ENCODE measurements at places on chromosomes 2 and 18.

DNA sequence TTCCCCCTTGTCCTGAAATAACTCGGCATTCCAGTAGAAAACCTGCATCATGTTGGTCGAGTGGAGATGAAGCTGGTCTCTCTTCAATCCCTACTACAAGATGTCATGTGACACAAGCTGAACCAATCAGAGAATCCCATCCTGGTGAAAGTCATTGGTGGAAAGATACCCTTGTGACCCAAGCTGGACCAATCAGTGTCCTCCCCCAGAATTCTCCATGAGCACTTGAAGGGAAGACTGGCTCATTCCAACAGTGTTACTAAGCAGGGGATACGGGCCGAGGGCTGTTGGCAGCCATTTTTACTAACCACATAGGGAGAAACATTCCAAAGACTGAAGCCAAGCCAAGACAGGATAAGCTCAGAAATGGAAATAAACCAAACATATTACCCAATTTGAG, 298.3 kb downstream of the ICOS start:
- no peak for DNase-seq

- no peak for DNase-seq
Measured at GRCh38 chr18:10139783-10140410, 226.1 kb downstream of the VAPA start.

DNA sequence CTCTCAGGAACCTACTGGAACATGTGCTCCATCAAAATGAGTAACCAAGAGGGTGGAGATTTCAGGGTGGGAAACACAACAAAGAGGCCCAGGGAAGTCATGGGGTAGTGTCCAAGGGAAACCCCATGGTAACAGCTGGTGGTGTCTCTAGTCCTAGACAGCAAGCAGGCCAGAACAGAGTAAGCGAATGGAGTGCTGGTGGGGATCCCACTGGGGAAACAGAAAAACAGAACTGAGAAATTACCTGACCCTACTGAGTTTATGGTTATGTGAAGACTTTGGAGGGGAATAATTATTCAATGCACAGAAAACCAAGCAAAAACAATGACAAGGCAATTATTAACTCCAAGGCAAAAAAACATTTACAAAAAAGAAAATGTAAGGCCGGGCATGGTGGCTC, 16.9 kb downstream of the ERCC3 start:
- no peak for DNase-seq

GRCh38 chr18:26488417-26489009, 59.8 kb downstream of the KCTD1 start:
- no peak for DNase-seq

GRCh38 chr2:36088716-36089328, 266.8 kb upstream of the CRIM1 start:
- no peak for DNase-seq

DNA sequence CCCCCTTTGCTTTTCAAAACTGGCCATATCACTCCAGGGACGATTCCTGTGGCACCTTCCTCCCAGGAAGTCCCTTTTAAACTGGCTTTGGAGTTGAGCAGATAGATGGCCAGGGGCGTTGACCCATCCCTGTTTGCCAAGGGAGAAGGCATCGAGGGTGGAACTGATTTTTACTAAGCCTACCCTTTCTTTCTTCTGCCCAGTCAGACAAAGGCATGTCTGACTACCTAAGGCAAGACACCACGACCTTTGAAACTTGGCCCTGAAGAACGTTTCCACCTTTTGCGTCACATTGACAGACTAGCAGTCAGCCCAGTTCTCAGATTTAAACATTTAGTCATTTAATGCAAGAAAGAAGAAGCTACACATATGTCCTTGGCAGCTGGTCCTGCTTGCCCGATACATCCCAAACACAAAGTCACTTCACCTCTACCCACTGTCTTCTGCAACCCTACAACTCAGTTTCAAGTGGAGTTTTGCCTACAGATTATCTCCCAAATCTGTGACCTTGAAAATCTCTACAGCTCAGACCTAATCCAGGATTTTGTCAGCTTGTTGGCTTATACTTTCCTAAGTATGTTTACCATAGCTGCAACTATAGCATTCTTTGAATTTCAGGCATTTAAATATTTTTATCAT, 102.2 kb upstream of the IL1R2 start:
- DNase-seq: no peak

DNA sequence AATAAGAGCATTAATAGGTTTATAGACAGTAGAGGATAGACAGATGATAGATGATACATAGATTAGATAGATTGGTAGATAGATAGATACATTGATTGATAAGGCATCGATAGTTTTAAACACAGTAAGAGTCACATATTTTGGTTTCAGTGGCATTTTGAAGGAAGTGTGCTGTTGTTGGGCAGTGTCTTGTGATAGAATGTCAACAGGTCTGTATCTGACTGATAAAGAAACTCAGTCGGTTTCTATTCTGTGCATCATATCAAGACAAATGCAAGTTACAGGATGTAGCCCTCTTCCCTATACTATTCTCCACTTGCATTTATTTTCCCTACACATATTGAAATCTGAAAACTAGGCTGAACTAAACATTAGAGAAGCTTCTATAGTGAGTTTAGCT, 1229.0 kb upstream of the ZEB2 start:
- DNase-seq: no peak

- peak; percentile 22 for DNase-seq
Measured at GRCh38 chr2:54088191-54088634, 27.2 kb upstream of the ACYP2 start.

DNA sequence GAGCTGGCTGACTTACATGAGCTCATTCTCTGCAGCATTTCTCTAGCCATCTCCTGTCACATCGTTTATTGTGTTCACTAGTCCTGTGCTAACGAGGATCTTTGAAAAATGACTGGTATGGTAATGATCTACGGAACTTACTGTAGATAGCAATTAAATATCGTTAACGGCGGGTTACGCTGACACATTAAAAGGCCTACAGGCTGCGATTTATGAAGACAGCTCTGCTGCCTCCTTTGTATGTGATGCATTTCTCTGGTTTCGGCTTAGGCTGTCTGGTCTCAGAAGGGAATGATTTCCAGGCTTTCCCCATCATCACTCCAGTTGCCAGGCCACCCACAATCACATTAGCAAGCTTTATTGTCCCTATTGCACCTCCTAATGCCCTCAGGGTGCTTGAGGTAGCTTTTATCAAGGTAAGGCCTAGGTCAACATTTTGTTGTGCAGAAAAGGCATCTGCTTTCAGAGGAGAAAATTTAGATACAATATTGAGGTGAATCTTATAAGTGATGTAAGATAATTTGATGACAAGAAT, 284.4 kb downstream of the SOX11 start:
- no peak for DNase-seq

DNA sequence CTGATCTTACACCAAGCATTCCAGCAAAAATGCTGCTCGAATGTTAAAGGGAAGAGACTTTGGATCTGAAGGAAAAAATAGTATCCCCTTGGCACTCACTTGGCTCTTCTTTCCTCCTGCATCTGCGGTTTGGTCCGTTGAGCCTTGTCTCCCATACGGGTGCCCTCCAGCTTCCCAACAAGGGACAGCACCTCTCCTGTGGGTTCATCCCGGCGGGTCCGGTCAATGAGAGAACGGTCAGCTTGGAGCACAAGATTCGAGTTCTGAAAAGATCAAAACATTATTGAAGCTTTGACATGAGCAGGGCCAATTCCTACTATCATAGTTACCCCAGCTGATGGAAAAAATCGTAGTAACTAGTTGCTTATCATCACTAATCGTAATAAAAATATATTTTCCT, 740 bp downstream of the SNRNP200 start:
- DNase-seq: no peak

DNA sequence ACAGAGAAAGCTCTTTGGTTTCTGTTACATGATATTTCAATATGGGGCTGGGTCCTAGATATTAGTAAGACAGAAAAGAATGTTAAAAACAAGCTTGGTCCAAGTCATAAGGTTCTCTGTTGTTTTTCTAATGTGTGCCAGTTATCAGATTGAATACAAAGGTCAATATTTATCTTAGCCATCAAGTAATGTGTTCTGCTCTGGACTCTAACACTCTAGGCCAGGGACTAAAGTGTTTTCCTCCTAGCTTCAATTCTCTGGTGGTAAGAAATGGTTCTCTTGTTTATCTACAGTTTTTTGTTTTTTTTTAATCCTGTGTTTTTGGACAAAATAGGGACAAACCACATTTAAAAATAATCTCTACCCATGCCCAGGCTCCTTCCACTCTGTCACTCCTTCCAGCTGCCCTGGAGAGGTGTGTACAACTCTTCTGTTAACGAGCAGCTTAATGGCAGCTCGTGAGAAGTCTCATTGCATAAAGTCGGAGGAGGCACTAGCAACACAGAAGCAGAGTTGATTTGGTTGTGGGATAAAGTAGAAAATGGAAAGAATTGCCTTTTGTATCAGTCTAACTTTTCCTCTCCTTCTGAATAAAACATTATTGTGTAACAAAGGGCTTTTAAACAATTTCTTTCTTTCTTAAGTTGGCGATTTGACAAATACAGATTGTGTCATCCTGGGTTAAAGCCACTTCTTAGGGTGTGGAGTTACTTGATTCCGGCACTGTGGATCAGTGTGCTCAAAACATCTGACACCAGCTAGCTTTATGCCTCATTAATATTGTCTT, 8.0 kb upstream of the SESTD1 start:
- no peak for DNase-seq

- DNase-seq: no peak
Measured at GRCh38 chr2:99602476-99602875, 112.7 kb upstream of the REV1 start.

- DNase-seq: no peak
Measured at GRCh38 chr18:78526275-78526674, 453.3 kb upstream of the SALL3 start.

DNA sequence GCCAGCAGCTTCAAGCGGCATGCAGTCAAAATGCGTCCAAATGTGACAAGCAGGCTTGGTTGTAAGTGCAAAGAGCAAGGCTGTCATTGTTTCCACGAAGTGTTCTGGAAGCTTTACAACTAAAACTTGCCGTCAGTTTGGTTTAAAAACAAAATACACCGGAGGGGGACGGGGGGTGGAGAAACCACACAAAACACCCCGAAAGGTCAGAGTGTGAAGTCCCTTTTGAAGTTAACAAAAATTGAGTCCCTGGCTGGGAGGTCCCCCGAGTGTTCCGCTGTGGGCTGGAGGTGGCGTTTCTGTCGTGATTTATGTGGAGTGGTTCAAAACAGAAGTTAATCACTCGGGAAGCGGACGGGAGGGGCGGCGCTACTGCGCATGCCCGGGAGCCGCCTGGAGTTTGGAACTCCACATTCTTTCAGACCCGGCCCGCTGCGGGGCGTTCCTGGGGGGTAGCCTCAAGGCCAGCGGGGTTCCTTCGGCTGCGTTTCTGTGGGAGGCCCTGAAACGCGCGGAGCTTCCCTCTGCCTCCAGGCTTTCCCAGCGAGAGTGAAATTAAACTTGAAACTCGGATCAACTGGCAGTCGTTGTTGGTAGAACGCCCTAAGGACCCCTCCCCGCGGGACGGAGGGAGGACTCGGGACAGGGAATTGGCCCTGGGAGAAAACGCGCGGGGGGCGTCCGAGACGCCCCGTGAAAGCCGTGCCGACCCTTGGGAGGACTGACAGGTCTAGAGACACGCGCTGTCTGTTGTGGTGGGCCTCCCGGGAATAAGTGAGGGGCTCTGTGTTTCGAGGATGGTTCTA, 1.4 kb downstream of the TGIF1 start:
- DNase-seq: peak; percentile 88

DNA sequence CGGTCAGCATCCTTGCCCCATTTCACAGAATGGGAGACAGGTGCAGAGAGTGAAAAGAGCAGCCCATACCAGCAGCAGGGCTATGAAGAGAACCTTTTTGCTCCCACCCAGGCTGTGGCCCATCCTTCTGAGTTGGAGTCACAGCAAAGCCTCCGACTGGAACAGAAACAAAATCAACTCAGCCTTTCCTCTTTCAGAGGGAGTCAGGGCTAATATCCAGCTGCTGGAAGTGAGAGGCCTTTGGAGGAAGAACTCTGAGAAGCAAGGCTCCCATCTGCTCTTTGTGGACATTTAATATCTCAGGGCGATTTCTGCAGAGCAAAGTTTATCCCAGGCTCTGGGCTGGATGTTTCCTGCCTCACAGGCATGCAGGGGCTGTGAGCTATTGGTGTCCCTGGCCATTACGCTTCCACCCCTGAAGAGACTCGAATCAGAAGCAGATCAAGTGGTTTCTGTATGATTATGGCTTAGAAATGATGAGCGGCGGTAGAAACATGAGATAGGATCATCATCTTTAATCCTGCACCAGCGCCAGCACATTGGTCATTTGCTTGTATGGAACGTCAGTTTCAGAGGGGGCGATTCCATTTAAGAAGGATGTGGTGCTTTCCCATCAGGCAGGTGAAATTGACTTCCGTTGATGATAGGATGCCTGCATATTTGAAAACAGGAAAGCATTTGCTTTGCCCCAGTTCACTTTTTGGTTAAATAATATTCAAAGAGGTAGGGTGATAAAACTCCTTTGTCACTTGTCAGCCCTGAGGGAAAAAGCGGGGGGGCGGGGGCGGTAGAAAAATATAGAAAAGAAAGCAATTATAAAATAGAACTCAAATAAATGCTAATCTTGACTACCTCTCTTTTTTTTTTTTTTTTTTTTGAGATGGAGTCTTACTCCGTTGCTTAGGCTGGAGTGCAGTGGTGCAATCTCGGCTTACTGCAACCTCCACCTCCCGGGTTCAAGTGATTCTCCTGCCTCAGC, 152.4 kb downstream of the LRRC30 start:
- DNase-seq: no peak
